ENCODE measurements at places on chromosomes 7 and 10.

GRCh38 chr7:48636391-48637015 lies 287.8 kb upstream of the CDC14C start:
- DNase-seq: no peak

- DNase-seq: no peak
Observed at GRCh38 chr10:92263396-92263795, 27.5 kb downstream of the CPEB3 start.

- DNase-seq: no peak
Observed at GRCh38 chr7:158073845-158074840, 513.5 kb downstream of the PTPRN2 start.

DNA sequence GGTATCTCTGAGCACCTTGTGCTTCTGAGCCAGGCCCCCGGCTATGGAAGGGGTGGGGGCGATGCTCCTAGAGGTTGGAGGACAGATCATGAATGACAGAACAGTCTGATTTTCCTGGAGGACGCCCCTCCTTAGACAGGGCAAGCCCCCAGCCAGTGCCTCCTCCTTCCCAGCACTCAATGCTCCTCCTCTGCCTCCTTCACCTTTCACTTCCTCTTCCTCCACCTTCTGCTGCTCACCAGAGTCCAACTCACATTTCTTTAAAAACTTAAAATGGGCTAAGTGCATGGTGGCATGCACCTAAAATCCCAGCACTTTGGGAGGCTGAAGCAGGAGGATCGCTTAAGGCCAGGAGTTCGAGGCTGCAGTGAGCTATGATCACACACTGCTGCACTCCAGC lies 71.1 kb upstream of the CUX1 start:
- no peak for DNase-seq

DNA sequence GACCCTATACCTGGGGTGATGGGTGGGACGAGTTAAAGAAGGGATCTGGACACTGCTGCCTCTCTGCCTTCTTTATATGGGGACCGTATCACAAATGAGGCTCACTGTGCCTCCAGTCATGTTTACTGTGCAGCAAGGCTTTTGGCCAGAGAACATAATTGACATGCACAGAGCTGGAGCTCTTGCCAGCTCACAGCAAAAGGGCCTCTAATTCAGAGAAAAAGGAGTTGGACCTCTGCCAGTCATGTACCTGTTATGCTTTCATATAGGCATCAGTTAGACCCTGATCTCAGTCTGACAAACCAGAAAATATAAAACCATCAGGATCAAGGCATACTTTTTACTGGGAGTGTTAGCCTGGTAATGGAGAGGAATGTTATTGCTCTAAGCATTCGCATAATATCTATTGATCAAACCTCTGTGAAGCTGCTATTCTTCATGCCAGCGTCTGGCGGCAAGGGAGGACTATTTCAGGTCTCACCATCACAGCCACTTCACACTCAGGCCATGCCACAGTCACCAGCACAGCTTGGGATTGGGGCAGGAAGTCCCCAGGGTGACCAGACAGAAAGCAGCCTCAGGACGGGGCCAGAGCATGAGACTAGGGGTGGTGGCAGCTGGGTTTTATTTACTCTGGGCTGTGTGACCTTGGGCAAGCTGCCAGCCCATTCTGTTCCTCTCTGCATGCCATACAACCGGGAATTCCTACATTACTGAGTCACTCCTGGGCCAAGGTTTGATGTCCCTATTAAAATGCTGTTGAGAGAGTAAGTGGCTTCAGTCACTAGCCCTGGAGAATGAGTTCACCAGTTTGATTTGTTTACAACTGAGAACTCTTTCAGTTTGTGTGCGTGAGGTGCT lies 90.1 kb downstream of the NPSR1 start:
- DNase-seq: no peak
